Cardiac muscle cell (in vitro differentiated cells and primary cell): ENCODE measurements at places on chromosomes 5 and 9. TPM values are rescaled to one million over a fixed set of nuclear protein-coding genes. Genes with fewer than 3 reads are reported as not detected.

The UBAP2 gene
- 17.2 and 27.2 TPM in 2 replicates for total RNA-seq

The PCDHA9 gene
- total RNA-seq: 1.6 and 2.2 TPM in 2 replicates

DNA sequence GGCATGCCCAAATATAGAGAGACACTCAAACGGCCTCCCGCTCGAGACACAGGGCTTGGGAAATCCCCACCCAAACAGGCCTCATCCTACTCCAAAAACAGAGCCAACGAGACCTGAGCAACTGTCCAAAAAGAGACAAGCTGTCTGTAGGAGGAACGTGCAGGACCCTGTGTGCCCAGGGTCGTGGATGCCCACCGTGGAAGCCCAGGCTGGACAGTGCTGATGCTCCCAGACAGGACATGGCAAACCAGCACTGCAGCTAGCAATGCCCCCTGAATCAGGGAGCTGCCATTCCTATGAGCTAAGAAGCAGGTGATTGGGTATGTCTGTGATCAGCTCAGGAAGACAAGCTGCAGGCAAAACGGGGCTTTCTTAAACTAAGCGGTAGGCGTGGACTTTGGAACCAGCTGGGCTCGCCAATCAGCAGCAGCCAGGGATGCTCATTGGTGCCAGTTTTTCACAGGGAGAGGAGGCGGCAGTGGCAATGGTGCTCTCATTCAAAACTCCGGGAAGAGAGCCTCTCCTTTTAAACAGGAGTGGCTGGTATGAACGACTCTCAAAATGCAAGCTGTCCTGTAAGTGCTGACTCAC lies 113.1 kb upstream of the IRX2 start:
- DNase-seq: no peak
- no peak overlapping the region for H3K4me3 ChIP-seq
- no peak overlapping the region for H3K27ac ChIP-seq
- H3K4me1 ChIP-seq: no peaks in the 10 kb centered on the region
- H3K27me3 ChIP-seq: no peaks in the 10 kb centered on the region
- H3K36me3 ChIP-seq: no peaks in the 10 kb centered on the region

DNA sequence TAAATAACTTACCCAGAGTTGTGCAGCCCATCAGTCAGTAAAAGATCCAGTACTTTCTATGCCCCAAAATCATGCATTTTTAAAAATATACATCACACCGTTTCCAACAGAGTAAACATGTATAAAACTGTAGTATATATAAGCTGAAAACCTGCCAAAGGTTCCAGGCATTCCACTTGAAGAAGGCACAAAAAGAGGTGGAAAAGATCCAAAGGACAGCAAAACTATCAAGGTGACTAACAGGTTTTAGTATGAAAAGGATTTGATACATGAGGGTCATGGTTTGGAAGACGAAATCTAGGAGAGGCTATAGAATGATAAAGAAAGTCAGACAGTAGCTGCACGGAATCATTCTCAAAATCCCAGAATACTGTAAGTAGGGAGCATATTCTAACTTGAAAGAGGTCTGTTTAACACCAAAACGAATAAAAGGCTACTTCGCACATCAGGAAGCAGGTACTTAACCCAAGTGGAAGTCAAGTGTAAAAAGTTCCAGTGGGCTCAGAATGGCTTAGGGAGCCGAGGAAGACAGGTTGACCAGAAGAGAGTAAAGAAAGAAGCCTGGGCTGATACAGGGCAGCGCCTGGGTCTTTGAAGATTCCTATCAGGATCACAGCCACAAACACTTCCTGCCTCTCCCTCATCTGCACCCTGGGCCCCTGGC lies 207.2 kb downstream of the ADAMTS12 start:
- peak; percentile 51 for DNase-seq
- H3K36me3 ChIP-seq: peaks cover 2% of the 10 kb centered on the region
- no peaks in the 10 kb centered on the region for H3K27me3 ChIP-seq
- H3K4me3 ChIP-seq: no peak overlapping the region
- H3K4me1 ChIP-seq: peaks cover 34% of the 10 kb centered on the region
- H3K27ac ChIP-seq: peak overlapping the region; percentile 75
